Activated CD4-positive, alpha-beta T cell treated with anti-CD3 and anti-CD28 coated beads, Interleukin-2, amount 50 U/mL, for 4 hours (primary cell): ENCODE measurements at places on chromosomes 3 and 15.
A peak's percentile ranks its signal among the peaks of the same experiment; 100 is the strongest.

- no peak for DNase-seq
Measured at GRCh38 chr3:20849975-20850374, 664.0 kb upstream of the SGO1 start.

DNA sequence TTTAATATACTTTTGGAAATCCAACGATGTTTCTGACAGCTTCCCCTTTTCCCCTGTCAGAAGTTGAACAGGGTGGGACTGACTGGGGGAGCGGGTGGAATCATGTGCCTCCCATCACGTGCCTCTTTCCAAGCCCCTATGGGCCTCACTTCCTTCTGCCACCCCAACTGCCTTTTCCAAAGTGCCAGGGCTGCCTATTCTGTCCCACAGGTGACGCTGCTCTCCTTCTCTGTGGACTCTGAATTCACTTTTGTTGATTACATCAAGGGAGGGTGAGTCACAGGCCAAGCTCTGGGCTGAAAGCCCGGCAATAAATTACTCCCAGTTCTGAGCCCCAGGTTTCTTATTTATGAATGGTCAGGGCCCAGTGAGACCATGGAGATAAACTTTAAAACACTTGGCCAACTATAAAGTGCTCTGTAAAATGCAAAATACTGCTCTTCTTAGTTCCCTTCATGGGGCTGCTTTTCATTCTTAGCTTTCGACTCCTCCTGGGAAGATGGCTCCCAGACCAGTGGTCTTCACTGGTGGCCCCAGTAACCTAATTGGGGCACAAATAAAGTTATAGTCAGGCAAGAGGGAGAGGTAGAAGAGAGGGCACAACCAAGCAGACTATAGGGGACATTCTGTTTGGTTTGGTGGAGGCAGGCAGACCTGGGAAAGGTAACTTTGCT is 12.3 kb downstream of the CPNE9 start:
- no peak for DNase-seq

DNA sequence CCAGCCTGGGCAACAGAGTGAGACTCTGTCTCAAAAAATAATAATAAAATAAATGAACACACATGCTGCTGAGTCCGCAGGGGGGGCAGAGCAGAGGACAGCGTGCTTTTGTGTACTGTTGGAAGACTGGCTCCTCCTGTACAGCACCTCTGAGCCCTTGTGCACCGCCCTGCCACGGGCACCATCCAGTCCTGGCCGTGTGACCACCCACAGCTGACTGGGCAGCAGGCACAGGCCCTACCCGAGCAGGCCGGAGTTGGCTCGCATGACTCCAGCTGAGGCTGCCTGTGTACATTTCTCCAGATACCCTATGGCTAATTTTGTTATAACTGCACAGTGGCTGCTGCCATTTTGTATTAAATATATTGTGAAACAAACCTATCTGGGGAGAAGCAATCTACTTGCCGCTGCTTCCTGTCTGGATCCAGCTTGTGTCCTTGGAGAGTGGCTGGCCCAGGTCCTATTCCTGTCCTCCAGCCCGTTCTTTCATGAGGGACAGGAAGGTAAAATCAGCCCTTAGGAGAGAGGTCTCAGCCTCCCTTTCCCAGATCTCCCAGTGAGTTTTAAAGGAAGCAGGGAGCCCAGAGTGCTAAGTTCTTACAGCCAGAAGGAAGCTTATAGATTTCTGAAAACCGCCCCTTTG is 14.6 kb downstream of the IVD start:
- DNase-seq, result no peak

DNA sequence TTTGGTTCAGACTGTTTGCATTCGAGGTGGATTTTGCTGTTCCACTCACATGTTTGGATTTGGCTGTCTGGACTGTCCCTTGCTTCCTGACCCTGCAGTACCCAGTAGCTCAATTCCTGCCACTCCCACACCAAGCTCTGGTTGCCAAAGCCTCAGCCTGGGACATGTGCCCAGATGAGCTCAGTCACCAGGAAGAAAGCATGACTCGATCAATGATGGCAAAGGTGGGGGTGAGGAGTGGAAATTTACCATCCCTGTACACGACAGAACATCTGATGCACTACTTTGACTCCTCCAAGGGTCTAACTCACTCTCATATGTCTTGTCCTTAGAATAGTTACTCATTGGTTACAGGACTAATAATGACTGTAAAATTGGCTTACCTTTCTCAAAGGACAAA is 45.2 kb downstream of the ZNF385D start:
- no peak for DNase-seq

DNA sequence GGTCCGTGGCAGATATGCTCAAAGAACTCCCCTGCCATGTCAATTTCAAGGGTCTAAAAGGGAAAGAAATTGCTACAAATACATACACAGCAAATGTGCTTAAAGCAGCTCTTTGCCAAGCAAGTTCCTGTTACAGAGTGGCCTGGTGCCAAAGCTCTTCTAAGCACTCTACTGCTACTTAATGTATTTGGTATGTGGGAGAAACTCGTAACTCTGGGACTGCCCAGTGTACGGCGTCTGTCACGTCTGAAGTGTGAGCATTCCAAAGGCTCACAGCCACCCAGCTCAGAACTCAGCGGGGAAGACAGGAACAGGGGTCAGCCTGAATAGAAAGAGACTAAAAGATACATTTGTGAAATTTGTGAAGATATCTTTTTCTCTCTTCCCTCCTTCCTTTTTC is 54.6 kb downstream of the RBMS3 start:
- DNase-seq, result no peak

- no peak for DNase-seq
Measured at GRCh38 chr15:78405336-78405924, 32.6 kb upstream of the IREB2 start.

- no peak for DNase-seq
Measured at GRCh38 chr3:132222868-132223538, 94.2 kb upstream of the ACP3 start.

GRCh38 chr3:107848351-107848915 is 242.4 kb downstream of the CD47 start:
- no peak for DNase-seq

- DNase-seq, result no peak
Measured at GRCh38 chr15:70690491-70691276, 72.7 kb downstream of the UACA start.

DNA sequence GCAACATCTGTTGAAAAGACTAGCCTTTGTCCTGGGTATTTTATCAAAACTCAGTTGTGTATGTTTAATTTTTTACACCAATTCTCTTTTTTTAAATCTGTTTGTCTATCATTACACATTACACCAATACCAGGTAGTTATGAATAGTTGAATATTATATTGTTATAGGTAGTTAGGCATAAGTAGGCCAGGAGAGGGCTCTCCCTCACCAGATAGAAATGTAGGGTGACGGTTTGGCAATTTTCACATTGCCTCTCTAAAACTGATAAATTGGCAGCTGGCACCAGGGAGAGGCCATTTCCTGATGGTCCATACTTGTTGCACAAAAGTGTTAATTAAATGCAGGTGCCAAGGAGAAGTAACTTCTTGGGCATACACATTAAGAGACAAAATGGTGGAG is 483.1 kb upstream of the EPHA6 start:
- DNase-seq, result no peak

GRCh38 chr3:62496503-62496902 is 123.2 kb upstream of the FEZF2 start:
- no peak for DNase-seq

- no peak for DNase-seq
Measured at GRCh38 chr15:78712797-78713515, 71.9 kb upstream of the CHRNB4 start.

DNA sequence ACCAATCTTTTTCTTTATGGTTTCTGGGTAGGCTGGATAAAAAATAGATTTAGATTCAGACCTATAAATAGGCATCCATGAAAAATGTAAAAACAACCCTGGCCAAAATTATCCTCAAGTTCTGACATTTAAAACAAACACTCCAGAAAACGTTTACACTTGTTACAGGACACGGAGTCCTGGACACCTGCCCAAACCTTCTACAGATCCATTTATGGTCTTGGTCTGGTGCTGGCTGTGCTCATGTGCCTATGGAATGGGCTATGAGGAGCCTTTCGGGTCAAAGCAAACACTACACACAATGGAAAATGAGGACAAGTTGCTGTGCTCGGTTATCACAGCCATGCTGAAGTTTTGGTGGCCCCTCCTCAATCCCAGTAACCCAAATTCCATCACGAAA is 108.1 kb downstream of the PDZRN3 start:
- DNase-seq, result no peak

- no peak for DNase-seq
Measured at GRCh38 chr3:70702132-70702531, 389.7 kb upstream of the MDFIC2 start.

GRCh38 chr3:122183521-122183892 is at the start of gene CASR:
TSS of gene CASR (plus strand) at chr3:122183668. CDS start at chr3:122254190, 70,522 bp downstream.
- DNase-seq, result no peak

DNA sequence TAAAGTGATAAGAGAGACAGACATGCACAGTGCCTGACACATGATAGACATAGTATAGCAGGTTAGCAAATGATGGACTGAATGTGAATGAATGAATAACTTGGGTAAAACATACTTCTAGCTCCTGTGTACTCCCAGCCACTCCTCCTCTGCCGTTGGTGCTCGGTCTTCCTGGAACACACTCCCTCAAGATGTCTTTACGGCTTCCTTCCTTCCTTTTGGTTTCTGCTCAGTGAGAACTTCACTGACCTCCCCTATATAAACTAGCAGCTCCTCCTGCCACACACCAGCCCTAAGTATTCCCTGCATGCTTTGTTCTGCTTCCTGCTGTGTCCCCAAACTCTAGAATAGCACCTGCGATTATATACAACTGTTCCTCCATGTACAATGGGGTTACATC is 50.2 kb downstream of the RAD54L2 start:
- DNase-seq, result no peak

GRCh38 chr3:172148241-172148640 is 108.9 kb downstream of the FNDC3B start:
- DNase-seq, result no peak

GRCh38 chr3:121836064-121836463 is 1.1 kb downstream of the EAF2 start:
- DNase-seq, result no peak

DNA sequence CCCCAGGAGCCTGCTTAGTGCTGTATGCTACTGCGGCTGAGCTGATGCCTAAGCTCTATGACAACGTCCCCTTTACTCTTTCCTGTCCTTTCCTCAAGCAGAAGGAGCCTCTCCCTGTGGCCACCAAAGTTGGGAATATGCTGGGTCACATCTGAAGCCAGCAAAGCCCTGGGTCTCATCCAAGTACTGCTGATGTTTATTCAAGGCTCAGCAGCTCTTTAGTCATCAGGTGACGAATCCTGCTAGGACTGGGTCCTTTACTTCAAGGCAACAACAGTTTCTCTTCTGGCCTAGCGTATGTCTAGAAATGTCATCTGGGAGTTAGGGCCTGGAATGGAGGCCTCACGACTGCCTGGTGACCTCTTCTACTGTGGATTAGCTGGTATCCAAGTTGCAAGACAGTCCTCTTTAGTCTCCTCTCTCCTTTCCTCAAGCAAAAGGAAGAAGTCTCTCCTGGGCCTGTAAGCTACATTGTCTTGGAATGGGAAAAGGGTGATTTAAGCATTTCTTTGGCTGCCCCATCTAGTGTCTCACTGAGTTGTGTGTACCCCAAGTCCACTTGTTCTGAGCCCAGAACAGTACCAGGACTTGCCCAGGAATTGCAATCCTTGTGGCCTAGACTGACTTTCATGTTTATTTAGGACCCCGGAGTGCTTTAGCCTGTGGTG is 63.9 kb downstream of the TNFAIP8L3 start:
- DNase-seq, result no peak

- no peak for DNase-seq
Measured at GRCh38 chr3:182385356-182385755, 407.9 kb upstream of the ATP11B start.

DNA sequence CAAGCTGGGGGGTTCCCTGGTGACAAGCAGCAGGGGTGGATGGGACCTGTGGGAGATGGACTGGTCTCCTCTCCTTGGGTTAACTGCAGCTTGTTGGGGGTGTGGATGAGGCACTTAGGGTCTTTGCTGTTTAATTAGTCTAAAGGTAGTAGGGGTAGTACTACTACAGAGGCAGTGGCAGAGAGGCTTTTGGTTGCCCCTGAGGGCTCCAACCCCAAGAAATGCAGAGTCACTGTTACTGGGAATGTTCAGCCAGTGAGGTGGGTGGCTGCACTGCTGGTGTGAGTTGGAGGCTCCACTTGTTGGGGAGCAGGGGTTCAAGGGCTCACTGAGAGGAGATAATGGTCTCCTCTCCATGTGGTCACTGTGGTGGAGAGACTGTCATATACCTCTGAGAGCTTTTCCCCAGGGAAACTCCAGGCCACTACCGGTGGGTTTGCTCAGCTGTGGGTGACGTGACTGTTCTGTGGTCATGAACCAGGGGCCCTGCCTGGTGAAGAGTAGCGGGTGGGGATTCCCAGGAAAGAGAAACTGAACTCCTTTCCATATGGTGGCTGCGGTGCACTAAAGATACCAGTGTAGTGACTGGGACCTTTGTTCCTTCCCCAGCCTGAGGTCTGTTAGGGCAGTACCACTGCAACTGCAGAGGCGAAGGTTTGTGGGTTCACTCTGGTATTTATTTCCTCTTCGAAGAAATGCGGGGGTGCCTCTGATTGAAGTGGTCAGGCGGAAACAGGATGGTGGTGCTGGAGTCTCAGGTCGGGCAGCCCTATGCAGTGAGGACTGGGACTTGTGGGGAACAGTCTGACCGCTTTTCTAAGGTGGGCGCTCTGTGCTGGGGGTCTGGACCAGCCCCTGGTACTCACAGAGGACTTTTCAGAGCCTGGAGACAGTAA is 68.9 kb upstream of the TNFSF10 start:
- peak; percentile 73 for DNase-seq
